Fibroblast of lung (primary cell): ENCODE measurements at places on chromosomes 5 and 9. TPM values are rescaled to one million over a fixed set of nuclear protein-coding genes. Genes with fewer than 3 reads are reported as not detected.
A peak's percentile ranks its signal among the peaks of the same experiment; 100 is the strongest.

DNA sequence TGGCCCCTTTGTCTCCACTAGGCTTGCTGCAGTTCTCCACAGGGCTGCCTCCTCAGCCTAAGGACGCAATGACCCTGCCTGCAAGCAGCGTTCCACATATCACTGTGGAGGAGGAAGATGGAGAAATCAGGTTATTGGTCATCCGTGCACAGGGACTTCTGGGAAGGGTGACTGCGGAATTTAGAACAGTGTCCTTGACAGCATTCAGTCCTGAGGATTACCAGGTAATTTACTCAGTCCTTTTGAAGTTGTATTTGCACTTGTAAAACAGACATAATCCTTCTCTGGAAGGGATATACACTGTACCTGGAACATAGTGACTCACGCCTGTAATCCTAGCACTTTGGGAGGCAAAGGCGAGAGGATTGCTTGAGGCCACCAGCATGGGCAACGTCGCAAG is 116.6 kb downstream of the ADGRV1 start:
- H3K4me3 ChIP-seq, result no peak overlapping the region
- H3K27me3 ChIP-seq, result no peaks in the 10 kb centered on the region
- no peaks in the 10 kb centered on the region for H3K36me3 ChIP-seq

DNA sequence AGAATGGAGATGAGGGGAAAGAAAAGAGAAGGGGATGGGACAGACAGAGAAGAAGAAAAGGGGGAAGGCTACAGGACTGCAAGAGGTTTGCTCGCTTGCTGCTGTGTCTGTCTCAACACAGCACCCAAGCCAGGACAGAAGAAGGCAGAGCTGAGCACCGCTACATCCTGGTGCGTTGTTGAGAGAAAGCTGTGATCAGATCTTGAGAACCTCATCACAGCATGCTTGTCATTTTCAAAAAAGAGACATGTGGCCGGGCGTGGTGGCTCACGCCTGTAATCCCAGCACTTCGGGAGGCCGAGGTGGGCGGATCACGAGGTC is 110.9 kb downstream of the NXNL2 start:
- H3K4me1 ChIP-seq, result no peaks in the 10 kb centered on the region
- no peaks in the 10 kb centered on the region for H3K36me3 ChIP-seq
- H3K27ac ChIP-seq, result no peak overlapping the region
- DNase-seq, result peak; percentile 8
- no peak overlapping the region for H3K4me3 ChIP-seq
- H3K27me3 ChIP-seq, result no peaks in the 10 kb centered on the region

DNA sequence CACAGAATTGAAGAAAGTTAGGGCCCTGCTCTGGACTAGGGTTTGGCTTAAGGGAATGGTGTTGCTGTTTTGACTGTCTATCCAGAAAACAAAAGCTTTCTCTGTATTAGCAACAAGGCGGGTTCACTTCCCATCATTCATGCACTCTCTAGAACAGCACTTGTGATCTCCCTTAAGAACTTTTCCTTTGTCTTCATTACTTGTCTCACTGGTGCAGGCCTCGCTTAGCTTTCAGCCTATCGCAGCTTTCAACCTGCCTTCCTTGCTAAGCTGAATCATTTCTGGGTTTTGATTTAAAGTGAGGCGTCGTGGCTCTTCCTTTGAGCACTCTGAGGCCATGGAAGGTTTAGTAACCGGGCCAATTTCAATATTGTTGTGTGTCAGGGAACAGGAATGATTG is 35.2 kb upstream of the LPCAT1 start:
- peaks cover 14% of the 10 kb centered on the region for H3K4me1 ChIP-seq
- H3K36me3 ChIP-seq, result no peaks in the 10 kb centered on the region
- no peak overlapping the region for H3K27ac ChIP-seq
- peaks cover 7% of the 10 kb centered on the region for H3K27me3 ChIP-seq
- DNase-seq, result peak; percentile 30

DNA sequence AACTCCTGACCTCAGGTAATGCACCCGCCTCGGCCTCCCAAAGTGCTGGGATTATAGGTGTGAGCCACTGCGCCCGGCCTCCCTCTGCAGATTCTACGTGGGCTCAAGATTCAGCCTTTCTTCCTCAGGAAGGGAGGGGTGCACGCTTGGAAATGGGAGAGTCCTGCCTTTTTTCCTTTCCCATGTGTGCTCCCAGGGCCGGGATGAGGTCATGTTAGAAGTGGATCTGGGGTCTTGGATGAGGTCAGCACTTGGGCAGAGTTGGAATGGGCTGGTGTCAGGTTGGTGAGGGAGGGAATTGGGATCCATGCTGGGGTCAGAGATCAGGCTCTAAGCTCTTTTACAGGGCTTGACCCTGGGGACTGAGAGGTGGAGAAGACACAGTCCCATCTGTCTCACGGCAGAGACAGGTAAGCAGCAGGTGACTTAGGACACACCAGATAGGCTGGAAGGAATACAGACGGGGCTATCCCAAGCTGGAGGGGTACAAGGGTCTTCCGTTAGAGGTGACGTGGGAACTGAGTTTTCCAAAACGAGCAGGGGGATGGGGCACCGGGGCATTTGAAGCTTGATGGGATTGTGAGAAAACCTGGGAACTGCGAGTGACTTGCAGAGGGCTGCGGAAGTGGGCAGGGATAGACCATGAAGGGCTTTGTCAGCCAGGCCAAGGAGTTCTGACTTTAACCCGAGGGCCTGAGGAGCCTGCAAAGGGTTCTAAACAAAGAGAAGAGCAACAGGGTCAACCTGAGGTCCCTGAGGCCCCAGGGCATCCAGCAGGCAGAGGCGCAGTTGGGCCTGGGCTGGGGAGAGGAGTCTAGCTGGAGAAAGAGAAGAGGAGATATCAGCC is 1.8 kb upstream of the AQP7 start:
- no peaks in the 10 kb centered on the region for H3K36me3 ChIP-seq
- no peaks in the 10 kb centered on the region for H3K4me1 ChIP-seq
- peaks cover 6% of the 10 kb centered on the region for H3K27me3 ChIP-seq
- no peak overlapping the region for H3K4me3 ChIP-seq
- DNase-seq, result no peak

GRCh38 chr5:26024774-26025173 is 1013.6 kb downstream of the CDH9 start:
- H3K27me3 ChIP-seq, result no peaks in the 10 kb centered on the region
- H3K36me3 ChIP-seq, result no peaks in the 10 kb centered on the region
- H3K27ac ChIP-seq, result no peak overlapping the region
- H3K4me3 ChIP-seq, result no peak overlapping the region
- no peaks in the 10 kb centered on the region for H3K4me1 ChIP-seq
- DNase-seq, result no peak

- no peak overlapping the region for H3K27ac ChIP-seq
- no peak for DNase-seq
- no peaks in the 10 kb centered on the region for H3K36me3 ChIP-seq
- H3K4me3 ChIP-seq, result no peak overlapping the region
These were observed 250.5 kb downstream of the BNC2 start for GRCh38 chr9:16619914-16620520.

GRCh38 chr9:95496687-95497086 is 20.1 kb downstream of the PTCH1 start:
- H3K4me3 ChIP-seq, result no peak overlapping the region
- peaks cover 14% of the 10 kb centered on the region for H3K4me1 ChIP-seq
- no peaks in the 10 kb centered on the region for H3K36me3 ChIP-seq

DNA sequence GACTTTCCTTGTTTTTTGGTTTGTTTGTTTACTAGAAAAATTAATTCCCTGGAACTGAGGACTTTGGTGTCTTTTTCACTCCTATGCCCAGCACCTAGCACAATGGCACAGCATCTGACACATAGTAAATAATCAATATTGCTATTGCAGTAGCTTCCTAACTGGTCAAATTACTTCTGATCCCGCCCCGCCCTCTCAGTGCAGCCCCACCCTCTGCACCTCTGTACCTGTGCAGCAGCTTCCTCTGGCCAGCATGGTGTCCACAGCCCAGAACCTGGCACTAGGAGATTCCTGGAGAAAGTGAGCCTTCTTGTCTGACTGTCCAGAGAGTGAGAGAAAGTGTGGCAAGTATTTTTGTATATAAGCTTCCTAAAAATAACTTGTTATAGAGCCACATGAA is 343.2 kb downstream of the ZNF608 start:
- no peak overlapping the region for H3K4me3 ChIP-seq
- H3K4me1 ChIP-seq, result peaks cover 5% of the 10 kb centered on the region
- H3K27me3 ChIP-seq, result no peaks in the 10 kb centered on the region

DNA sequence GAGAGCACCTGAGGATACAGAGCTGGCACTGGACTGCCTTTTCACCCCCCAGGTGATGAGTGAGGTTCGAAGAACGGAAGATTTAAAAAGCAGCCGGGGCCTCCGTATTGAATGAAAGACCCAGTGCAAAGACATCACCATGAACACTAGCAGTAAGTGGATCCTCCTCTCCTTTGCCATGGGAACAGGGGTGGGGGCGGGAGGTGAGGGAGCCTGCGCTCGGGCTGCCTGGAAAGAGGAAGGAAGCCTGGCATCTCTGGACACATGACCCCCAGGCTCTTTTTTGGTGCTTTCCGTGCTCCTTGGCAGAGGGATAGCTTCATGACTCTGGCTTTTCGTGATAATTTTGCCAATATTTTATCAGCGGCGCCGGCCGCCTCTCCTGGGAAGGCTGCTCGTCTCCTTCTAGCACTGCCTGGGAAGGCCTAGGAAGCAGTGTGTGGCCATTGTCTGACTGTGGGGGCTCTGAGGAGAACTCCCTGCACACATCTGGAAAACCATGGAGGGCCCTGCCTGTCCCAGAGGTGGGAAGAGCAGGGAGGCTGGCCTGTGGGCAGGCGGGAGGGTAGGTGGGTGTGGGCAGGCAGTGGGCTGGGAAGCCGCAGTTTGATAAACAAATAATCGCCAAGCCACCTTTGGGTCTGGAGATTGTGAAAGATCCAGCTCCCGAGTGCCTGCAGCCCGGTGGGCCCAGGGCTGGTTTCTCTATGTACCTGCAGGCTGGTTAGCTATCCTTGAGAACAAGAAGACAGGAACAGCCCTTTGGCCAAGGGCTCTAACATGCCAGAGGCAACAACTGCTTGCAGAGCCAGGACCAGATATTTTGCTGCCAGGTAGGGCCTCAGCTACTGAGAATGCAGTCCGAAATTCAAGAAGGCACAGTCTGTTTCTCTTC is 911 bp downstream of the ABLIM3 start:
- no peaks in the 10 kb centered on the region for H3K27me3 ChIP-seq
- no peaks in the 10 kb centered on the region for H3K36me3 ChIP-seq
- H3K4me3 ChIP-seq, result peak overlapping the region; percentile 83

PCDHB4 gene
- 0.08 and 0.27 TPM in 2 replicates for polyA plus RNA-seq

OCLN gene
- 2.7 and 3.1 TPM in 2 replicates for polyA plus RNA-seq

WHRN gene
- 0.16 and 0.35 TPM in 2 replicates for polyA plus RNA-seq

FABP6 gene
- polyA plus RNA-seq, result not detected in 2 replicates
